ENCODE measurements at places on chromosomes 11 and 22. TPM values are rescaled to one million over a fixed set of nuclear protein-coding genes. Genes with fewer than 3 reads are reported as not detected.

Gene CD248
- total RNA-seq, result 2.9 TPM

Gene OR52E1
- not detected for total RNA-seq

Gene C11orf97
- not detected for total RNA-seq

DNA sequence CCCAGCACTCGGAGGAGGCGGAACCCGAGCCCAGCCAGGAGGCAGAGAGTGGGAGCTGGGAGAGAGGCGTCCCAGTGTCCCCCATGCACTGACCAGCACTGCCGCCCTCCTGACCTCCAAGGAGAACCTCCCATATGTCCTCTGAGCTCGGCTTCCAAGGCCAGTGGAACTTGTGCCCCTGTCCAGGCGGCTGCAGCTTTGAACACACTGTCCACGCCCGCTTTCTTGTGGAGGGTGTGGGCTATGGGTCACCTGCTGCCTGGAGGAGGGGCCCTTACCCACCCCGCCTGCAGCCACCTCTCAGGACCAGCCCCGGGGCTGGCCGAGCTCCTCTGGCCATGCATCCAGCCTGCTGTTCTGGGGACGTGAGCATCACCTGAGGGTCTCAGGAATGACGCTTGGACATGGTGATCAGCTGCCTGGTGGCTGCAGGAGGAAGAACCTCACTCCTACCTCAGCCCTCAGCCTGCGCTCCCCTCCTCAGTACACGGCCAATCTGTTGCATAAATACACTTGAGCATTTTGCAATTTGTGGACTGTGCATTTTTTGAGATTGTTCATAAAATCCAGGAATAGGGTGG lies 22.2 kb upstream of the MUC5B start:
- no peak for DNase-seq

DNA sequence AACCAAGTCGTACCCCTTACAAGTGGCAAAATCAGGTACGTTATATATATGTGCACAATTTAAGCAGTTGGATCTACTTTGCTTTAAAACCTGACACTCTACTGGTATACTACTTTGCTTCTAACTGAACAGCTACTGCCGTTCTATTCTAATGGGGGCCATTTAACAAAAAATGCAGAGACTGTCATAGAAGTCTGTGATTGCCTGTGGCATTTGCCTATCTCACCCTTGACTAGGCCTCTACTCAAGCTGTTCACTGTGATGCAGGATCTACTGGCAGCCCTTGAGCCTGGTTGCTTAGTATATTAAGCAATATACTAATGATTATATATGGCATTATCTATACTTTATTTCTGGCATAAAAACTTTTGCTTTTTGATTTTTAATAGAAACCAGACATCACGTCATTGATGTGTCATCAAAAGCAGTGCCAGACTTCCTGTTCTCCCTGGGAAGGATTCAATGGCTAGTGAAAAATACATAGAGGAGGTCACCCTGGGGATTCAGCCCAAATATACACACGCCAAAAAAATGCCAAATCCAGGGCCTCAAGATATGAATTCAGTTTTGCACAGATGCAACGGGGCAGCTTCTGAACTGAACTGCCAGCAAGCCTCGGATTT lies 40.0 kb upstream of the FIBIN start:
- DNase-seq, result no peak

GRCh38 chr11:69161117-69161407 lies 5.3 kb downstream of the SMIM38 start:
- no peak for DNase-seq

Data from CD8-positive, alpha-beta memory T cell (primary cell).